ENCODE measurements at places on chromosomes 5 and 9. TPM values are rescaled to one million over a fixed set of nuclear protein-coding genes. Genes with fewer than 3 reads are reported as not detected.

DNA sequence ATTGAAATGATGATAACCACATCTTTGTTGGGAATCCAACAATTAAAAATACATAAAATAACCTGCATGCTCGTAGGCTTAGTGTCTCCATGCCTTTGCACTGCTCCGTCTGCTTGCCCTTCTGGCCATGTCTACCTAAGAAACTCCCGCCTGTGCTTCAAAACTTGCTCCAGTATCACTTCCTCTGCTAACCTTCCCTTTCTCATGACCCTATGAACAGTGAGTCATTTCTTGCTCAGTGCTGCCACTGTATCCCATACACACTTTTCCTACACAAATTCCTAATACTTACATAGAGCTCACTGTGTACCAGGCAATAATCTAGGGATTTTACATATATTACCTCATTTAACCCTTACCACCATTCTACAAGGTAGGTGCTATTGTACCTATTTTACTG lies 33.5 kb downstream of the TMEM245 start:
- H3K4me1 ChIP-seq: no peaks in the 10 kb centered on the region
- H3K36me3 ChIP-seq: peaks cover 5% of the 10 kb centered on the region
- H3K4me3 ChIP-seq: no peak overlapping the region

GRCh38 chr5:134406390-134406789 lies 5.3 kb downstream of the CDKN2AIPNL start:
- no peak for DNase-seq
- H3K27me3 ChIP-seq: no peaks in the 10 kb centered on the region
- peaks cover 6% of the 10 kb centered on the region for H3K36me3 ChIP-seq
- peaks cover 9% of the 10 kb centered on the region for H3K4me1 ChIP-seq
- no peak overlapping the region for H3K27ac ChIP-seq
- no peak overlapping the region for H3K4me3 ChIP-seq

DNA sequence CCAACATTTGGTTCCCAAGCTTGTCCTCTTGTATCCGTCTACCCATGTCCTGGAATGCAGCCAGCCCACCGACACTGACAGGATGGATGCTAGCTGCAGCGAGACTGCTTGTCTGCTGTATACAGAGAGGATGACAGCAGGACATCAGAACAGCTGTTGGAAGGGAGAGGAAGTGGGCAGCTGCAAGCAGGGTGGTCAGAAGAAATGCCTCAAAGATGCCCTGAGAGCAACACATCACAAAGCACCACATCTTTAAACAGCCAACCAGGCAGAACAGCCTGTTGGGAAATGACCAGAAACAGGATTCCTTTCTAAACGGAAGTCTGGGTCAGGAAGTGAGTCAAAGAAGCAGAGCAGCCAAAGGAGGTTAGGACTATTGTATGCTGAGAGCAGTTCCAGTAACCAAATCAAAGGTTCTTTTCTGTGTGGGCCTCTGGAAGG lies 219.1 kb downstream of the NDUFS4 start:
- H3K4me1 ChIP-seq: peaks cover 13% of the 10 kb centered on the region
- peak overlapping the region; percentile 44 for H3K27ac ChIP-seq
- peak; percentile 67 for DNase-seq

DNA sequence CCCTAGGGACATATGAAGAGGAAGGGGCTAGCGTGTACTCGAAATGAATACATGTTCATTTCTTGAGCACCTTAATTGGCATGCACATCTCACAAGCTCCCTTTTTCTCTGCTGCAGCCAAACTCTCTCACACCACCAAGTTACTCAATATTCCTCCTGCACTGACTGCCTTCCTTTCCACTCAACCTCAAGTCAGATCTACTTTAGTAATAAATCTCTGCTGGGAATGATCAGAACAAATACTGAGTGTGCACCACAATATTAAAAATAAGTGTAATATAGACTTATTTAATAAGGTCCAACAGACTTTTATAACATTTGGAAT lies 995.8 kb upstream of the WWC1 start:
- H3K27ac ChIP-seq: peak overlapping the region; percentile 88
- H3K4me3 ChIP-seq: no peak overlapping the region
- H3K27me3 ChIP-seq: no peaks in the 10 kb centered on the region

GRCh38 chr9:136057236-136058081 lies 37.6 kb downstream of the NACC2 start:
- no peaks in the 10 kb centered on the region for H3K27me3 ChIP-seq
- no peak overlapping the region for H3K27ac ChIP-seq
- no peaks in the 10 kb centered on the region for H3K36me3 ChIP-seq
- no peak for DNase-seq
- peaks cover 17% of the 10 kb centered on the region for H3K4me1 ChIP-seq
- no peak overlapping the region for H3K4me3 ChIP-seq

The CSF1R gene
- polyA plus RNA-seq: not detected
